ENCODE measurements at places on chromosomes 6 and 20.

GRCh38 chr6:169983651-169984050 lies 232.2 kb downstream of the ERMARD start:
- DNase-seq: no peak

DNA sequence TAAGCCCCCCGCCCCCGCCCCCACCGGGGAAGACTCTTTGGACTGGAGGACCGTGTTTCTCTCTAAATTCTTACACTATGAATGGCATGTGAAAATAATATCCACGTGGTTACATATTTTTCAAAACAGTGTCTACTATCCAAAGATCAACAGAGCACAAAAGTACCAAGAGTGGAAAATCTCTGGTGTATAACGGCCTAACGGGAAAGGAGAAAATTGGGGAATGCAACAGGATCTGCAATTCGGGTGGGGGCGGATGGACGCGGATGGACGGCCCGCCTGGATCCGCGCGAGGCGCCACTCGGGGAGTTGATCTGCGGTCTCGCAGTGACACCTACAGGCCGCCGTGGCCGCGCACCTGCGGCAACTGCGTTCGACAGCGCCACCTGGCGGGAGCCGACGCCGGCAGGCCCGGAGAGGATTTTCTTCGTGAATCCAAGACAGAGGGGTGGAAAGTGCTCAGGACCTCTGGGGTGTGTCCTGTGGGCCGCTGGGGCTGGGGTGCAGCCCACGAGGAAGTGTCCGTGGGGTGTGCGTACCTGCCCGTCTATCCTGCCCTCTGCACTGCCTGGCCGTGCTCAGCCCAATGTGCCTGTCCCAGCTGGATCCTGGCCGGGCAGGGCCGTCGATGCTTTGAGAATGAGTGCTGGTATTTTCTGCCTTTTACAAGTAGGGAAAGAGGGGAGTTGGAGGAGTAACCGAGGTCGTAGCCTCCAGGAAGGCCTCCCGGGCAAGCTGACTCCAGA lies 18.6 kb downstream of the ANKRD60 start:
- peak; percentile 88 for DNase-seq

GRCh38 chr20:8515810-8516435 lies 383.9 kb downstream of the PLCB1 start:
- DNase-seq: no peak

GRCh38 chr6:35282472-35282871 lies 15.1 kb upstream of the DEF6 start:
- DNase-seq: no peak

DNA sequence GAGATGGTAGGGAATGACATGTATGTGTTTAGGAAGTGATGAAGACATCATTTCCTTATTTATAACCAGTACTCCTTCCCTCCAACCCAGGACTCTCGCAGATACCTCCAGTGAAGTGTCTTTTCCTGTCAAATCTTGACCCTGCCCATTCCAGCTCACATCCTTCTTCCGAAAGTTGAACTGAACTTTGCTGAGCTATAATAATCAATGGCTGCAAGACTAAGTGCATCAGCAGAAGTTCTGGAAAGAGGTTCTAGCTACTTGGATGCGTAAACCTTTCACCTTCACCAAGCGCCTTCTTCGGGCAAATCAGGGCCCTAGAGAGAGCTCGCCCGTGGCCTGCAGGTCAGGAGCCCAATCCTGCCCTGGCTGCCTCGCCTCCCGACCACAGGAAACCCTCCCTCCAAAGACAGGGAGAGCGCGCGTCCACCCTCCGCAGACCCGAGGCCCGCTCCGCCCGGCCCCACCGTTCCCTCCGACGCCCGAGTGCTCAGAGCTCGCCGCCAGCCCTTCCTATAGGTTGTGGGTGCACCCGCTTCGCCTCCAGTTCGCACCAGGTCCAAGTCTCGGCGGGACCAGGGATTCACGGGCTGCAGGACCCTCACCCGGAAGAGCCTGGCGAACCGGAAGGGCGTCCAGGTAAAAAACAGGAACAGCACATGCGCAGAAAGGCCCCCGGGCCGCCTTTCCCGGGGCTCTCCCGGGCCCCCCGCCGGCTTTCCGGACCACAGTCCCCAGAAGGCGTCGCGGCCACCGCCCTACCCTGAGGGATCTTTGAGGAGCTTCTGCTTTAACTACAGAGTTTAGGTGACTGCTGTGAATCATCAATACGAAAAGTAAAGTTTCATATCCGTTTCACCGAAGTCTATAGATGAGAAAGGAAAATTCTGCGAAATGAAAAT lies at the start of gene ZNF334:
Gene ZNF334 (minus strand): TSS at position 617 of the 902 bp plus-strand sequence. CDS start 1,457 bp downstream, outside the sequence.
- peak; percentile 31 for DNase-seq

DNA sequence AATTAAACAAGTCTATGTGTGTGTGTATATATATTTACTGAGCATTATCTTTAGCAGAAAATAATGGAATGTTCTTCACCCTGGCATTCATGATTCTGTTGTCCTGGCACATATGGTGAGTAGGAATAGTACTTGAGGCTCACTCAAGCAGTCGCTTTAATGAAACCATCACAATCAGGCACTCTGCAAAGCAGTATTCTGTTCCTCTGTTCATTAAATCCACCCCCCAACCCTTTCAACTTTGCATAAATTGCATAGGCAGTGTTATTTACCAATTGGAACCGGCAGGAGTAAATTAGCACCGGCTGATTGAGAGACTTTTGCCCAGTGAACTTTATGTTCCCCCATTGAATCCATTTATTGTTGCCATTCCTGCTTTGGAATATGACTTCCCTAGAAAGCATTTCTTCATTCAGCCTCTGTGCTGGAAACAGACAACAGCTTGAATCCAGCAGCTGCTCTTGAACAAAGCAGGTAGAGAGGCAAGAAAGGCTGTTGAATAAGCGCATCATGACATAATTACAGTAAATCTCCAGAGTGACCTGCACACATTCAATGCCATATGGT lies 268.0 kb upstream of the RNF217 start:
- DNase-seq: no peak

DNA sequence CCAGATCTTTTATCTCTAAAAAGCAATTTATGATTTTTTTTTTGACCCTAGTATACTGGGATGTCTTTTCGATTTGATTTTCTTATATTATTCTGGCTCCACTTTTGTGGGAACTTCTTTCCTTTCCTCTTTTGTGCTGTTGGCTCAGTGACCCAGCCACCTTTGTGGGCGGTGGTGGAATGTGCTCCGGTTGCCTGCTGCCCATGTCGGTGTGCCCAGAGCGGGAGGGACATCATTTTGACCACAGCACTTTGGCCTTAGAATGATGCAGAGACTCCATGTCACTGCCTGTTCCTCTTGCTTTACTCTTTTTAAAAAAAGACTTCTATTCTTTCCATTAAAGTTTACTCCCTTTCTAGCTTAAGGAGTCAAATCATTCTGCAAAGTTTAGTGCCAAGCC lies 198.0 kb downstream of the FARS2 start:
- DNase-seq: no peak

GRCh38 chr20:1879934-1880333 lies 15.3 kb upstream of the SIRPA start:
- no peak for DNase-seq

GRCh38 chr6:3956054-3956453 lies 106.9 kb downstream of the FAM50B start:
- no peak for DNase-seq

DNA sequence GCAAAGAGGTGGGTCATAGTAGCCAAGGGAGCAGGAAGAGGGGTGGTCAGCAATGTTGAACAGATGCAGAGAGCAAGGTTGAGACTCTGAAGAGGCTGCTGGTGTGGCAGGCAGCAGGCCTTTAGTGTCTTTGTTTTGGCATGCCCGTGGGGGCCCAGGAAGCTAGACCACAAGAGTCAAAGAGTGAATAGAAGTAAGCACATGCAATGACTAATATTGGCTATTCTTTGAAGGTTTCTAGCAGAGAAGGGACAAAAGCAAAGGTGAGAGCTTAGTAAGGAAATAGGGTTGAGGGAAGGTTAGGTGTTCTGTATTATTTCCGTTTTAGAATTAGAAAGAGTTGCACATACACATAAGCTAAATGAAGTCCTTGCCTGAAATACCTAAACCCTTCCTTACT lies 18.8 kb downstream of the TDRD6 start:
- no peak for DNase-seq

GRCh38 chr6:40599555-40599954 lies 12.4 kb upstream of the LRFN2 start:
- DNase-seq: no peak

- peak; percentile 71 for DNase-seq
Observed at GRCh38 chr6:21587961-21588480, 5.5 kb upstream of the SOX4 start.

DNA sequence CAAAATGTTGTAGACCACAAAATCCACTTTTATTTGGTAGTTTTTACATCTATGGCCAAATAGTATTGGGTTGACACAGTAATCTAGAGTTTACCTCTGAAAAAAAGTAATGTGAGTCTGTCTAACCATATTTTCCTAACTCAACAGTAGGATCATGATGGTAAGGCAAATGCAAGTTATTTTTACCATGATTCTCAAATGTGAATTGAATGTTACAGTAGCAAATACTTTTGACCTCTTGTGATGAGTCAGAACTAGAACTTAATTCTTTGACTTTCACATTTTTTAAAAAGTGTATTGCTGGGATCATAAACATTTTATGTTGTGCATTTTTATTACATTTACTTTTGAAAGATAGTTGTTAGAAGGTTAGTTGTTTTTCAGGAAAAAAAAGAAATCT lies 22.0 kb downstream of the RNF146 start:
- no peak for DNase-seq

DNA sequence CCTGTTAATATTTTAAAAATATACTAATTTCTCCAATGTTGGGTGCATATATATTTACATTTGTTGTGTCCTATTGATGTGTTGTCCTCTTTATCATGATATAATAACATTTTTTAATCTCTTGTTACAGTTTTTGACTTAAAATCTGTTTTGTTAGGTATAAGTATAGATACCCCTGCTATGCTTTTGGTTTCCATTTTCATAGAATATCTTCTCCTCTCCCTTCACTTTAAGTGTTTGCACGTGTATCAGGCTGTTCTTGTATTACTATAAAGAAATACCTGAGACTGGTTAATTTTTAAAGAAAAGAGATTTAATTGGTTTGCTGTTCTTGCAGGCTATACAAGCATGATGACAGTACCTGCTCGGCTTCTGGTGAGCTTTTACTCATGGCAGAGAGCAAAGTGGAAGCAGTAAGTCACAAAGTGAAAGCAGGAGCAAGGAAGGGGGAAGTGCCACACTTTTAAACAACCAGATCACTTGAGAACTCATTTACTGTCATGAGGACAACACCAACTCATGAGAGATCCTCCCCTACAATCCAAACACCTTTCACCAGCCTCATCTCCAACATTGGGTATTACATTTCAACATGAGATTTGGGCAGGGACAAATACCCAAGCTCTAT lies 340.5 kb upstream of the SYNCRIP start:
- DNase-seq: no peak

GRCh38 chr6:138110229-138110628 lies 3.0 kb upstream of the PERP start:
- DNase-seq: no peak

GRCh38 chr20:15045246-15045645 lies 707.8 kb upstream of the FLRT3 start:
- DNase-seq: no peak

DNA sequence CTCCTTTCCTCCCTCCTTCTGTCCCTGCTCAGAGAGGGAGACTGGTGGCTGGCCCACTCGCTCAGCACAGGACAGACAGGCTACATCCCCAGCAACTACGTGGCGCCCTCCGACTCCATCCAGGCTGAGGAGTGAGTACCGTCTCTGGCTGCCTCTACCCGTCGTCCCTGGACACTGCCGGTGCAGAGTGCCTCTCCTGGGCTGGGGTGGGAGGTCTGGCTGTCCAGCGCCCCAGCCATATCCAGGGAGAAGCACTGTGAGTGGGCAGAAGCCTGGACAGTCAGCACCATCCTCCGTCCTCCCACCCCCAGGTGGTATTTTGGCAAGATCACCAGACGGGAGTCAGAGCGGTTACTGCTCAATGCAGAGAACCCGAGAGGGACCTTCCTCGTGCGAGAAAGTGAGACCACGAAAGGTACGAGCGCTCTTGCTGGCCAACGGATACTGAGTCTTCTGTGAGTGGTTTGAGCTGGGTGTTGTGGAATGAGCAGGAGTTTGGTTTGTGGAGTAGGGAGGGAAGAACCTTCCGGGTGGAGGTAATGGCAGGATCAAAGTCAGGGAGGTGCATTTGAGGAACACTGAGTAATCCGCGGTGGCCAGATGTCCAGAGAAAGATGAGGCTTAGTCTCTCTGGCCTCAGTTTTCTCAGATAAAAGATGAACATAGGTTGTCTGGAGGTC lies 48.1 kb downstream of the SRC start:
- DNase-seq: no peak

- DNase-seq: no peak
Observed at GRCh38 chr6:103122766-103123601, 1729.5 kb downstream of the GRIK2 start.

GRCh38 chr6:149628875-149629510 lies 19.5 kb downstream of the KATNA1 start:
- DNase-seq: peak; percentile 55

- peak; percentile 45 for DNase-seq
Observed at GRCh38 chr6:6319952-6320811, at the start of gene F13A1. Gene F13A1 (minus strand): TSS chr6:6320662. CDS start chr6:6318664, 1,998 bp downstream.

GRCh38 chr6:35553315-35553714 lies 40.6 kb upstream of the TULP1 start:
- DNase-seq: no peak

DNA sequence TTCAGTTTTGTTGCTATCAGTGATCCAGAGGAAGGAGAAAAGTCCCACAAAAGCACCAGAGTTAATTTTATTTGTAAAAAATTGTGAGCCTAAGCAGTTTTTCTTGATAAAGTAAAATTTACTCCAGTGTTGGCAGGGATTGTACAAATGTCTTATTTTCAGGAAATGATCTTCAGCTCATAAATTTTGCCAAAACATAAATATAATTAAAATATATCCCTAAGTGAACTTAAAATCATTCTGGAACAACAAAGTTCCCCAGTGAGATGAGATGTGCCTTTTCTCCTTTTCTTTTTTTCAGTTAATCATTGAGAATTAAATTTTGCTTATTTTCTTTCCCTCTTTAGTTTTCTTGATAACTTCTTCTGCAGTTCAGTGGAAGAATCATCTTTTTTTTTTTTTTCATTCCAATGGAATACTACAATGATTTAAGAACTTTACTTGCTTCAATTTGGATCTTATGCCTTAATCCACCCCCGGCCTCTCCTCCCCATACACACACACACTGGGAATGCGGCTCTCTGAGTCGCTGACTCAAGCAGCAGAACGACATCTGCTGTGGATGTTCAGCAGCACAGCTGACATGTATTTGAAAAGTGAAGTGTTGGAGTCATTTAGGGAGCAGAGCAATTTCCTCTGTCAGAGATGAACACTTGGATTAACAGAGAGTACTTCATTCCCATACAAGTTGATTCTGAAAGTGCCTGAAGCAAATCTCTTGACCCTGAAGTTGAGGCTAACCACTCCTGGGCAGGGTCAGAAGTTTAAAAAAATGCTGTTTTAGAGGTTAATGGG lies 27.7 kb upstream of the LAMA4 start:
- no peak for DNase-seq

- peak; percentile 80 for DNase-seq
Observed at GRCh38 chr20:64057628-64058498, 5.1 kb upstream of the TCEA2 start.

- DNase-seq: peak; percentile 62
Observed at GRCh38 chr20:58649288-58650180, 1.5 kb upstream of the STX16 start.

- no peak for DNase-seq
Observed at GRCh38 chr20:60034231-60035110, 76.2 kb downstream of the CDH26 start.

Data from B cell (primary cell).